AG09319 (cell line): ENCODE measurements at places on chromosomes 3 and 15.

GRCh38 chr3:143601723-143602484, 246.4 kb downstream of the SLC9A9 start:
- no peak for DNase-seq

GRCh38 chr3:186489507-186489906, 54.7 kb downstream of the CRYGS start:
- DNase-seq: no peak

DNA sequence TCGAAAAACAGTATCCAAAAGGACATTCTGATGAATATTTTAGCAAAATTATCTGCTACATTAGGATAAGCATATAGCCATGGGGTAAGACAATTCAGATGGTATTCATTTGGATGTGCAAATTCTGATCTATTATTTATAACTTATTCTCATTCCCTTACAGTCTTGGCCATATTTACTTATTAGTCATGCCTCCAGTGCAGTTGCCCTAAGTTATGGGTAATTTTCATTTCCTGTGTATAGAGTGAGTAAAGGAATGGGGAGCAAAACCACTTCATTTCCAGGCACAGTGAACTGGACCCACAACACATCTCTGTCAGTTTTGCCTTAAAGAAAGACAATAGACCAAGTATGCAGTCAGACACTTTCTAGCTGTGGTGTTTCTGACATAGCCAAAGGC, 134.3 kb downstream of the POLQ start:
- no peak for DNase-seq

DNA sequence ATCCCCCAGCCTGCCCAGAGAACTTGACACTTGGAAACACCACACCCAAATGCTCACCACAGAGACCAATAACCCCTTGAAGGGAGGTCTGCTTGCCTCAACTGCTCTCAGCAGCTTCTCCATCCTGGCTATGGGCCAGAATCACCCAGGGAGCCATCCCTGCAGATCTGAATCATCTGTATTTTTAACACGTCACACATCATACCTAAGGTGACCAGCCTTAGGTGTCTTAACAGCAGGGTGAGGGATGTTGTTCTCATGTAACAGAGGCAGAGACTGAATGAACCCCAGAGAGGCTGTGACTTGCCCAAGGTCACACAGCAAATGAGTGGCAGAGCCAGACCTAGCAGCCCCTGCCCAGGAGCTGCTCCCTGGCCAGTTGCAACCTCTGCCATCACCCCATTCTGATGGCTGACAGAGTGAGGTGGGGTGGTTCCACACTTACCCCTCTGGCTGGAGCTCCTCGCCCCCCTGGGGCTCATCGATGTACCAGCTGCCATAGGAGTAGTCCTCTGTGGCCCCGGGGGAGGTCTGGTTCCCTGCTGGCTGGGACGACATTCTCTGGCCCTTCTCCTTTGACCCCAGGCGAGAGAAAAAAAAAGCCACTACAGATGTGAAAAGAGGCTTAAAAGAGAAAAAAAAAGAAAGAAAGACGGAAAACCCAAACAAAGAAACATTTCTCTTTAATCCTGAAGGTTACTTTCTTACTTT, 722 bp downstream of the STRA6 start:
- no peak for DNase-seq

- no peak for DNase-seq
These were observed 104.8 kb downstream of the FILIP1L start for GRCh38 chr3:100009276-100010086.

GRCh38 chr15:79943820-79944219, 27.2 kb downstream of the BCL2A1 start:
- no peak for DNase-seq

DNA sequence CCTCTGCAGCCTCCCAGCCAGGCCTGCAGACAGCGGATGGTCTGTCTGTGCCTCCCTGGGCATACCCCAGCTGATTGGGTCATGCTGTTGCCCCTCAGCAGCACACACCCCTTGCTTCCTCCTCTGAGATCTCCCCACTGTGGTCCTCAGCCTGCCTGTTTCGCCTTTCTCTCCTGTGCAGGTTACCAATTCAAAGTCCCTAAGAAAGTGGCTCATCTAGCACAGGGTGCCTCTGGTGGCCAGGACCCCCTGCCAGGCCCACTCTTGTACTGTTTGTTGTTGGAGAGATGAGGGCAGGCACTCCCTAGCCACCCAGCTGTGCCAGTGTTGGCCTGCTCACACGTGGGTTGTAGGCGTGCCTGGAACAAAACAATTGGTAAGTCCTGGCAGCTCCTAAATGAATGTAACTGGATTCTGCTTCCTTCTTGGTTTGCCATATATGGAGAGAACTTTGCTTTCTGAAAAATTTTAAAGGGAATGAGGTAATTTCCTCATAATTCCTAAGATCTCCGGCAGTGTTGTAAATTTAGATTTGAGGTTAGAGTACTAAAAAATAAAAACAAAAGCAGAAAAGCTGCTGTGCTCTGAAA, 213.2 kb upstream of the IL12A start:
- DNase-seq: peak; percentile 74

GRCh38 chr15:91908391-91908790, 54.9 kb downstream of the SLCO3A1 start:
- no peak for DNase-seq

DNA sequence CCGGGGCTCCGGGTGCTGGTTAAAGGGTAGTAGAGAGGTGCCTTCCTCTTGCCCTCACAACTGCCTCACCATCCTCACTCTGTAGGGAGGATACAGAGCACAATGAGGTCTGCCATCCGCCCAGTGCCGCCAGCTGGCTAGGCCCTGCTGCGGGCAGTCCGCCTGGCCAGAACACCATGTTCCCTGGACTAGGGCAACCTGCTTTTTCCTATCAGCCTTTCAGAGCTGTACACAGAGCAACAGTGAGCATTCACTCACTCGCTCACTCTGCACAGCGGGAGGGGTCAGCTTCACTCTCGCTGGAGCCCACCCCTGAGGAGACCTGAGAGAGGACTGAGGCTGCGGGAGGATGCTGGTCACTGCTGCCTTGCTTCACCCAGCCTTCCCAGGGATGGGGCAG, 218.7 kb upstream of the CHRNA7 start:
- no peak for DNase-seq

DNA sequence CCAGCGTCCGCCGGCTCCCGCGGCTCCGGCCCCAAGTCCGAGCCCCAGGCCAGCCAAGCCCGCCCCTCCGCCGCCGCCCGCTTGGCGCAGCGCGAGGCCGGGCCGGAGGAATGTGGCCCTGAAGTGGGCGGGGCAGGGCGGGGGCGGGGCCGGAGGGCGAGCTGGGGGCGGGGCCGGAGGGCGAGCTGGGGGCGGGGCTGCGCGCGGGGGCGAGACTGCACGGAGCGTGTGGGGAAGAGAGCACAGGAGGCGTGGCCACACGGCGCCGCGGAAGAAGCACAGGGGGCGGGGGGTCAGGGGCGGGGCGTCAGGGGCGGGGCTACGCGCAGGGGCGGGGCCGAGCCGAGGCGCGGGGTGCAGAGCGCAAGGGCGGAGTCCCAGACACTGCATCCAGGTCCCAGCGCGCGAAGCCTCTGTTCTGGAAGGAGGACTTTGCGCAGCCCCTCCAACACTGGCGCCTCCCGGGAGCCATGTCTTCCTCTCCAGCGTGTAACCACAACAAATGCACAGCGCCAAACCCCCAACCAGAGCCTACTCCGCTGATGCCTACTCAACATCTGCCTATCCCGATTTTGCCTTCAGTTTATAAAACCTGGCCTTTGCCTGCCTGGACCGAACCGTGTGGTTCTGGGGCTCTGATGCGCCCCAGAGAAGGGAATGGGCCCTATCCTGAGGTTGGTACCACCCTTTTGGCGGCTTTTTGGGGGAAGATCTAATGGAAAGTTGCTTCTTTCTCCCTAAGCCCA, 105.5 kb downstream of the IQSEC1 start:
- DNase-seq: peak; percentile 71

- no peak for DNase-seq
These were observed 44.0 kb downstream of the EDEM1 start for GRCh38 chr3:5231487-5231886.

- no peak for DNase-seq
These were observed 130.1 kb downstream of the IGF1R start for GRCh38 chr15:98778263-98778959.

DNA sequence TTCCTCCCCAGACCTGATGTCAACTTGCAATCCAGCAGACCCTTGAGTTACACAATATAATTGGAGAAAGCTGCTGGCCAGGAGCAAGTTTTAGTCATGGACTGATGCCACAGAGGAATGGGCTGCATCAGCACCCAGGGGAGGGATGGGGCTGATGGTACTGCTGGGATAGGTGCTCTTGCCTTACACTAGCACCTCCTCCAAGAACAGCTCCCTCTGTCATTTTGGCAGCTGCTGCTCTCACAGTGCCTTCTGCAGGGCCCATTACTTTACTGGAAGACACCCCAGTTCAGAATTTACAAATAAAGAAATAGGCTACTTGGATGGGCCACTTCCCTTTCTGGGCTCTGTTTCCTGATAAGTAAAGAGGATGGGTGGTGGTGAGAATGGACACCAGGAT, 85.3 kb upstream of the RORA start:
- no peak for DNase-seq

DNA sequence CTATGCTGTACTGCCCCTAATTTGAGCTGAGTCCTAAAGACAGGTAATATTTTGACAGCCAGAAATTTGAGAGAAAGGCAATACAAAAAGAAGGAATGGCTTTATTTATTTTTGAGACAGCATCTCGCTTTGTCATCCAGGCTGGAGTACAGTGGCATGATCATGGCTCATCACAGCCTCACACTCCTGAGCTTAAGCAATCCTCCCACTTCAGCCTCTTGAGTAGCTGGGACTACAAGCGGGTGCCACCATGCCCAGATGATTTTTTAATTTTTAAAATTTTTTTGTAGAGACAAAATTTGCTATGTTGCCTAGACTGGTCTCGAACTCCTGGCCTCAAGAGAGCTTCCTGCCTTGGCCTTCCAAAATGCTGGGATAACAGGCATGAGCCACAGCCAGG, 77.4 kb upstream of the SLC4A7 start:
- no peak for DNase-seq

DNA sequence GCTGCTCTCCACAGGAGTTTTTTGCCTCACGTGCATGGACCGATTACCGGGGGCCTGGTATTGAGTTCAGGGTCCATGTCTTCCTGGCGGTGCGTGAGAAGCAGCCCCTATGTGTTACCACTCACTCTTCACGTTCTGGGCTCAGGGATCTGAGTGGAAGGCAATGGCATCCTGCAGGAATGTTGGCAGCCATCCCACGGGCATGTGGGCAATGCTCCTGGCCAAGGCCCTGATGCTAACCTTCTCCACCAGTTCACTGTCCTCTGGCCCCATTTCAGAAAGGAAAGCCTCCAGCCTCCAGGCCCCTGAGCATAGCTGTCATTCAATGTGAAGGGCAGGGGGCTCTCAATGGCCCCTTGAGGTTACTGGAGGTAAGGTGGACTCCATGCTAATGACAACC, 43.0 kb upstream of the KY start:
- no peak for DNase-seq

- no peak for DNase-seq
These were observed 1103.2 kb upstream of the ALCAM start for GRCh38 chr3:104263477-104263876.

- DNase-seq: no peak
These were observed 15.5 kb downstream of the ZIC4 start for GRCh38 chr3:147390589-147391569.

GRCh38 chr3:70501561-70501960, 189.1 kb upstream of the MDFIC2 start:
- no peak for DNase-seq

DNA sequence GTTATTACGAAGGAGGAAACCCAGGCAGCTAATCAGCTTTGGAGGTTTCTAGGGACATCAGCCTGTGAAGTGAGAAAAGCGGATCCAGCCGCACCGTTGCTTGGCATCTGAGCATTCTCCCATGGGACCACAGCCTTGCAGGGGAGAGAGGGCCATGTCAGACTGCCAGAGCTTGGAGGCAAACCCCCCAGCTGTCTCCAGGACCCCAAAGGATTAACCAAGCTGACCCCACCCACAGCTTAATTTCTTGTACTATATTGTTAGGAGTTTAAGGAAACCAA, 5.1 kb downstream of the IGDCC3 start:
- DNase-seq: no peak

DNA sequence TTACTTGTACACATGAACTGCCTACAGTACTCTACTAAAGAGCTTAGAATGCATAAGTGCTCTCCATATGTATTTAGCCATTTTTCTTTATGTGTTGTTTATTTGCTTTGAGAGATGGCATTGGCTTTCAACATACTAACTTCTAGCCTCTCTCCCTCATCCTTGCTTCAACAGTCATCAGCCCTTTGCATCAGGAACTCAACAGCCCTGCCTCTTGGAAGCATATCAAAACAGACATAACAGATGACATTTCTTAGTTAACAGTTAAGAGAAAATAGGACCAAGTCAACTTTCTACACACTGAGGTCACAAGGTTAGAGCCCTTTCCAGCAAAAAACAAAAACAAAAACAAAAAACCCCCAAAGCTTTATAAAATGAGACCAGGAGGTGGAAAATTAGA, 145.6 kb downstream of the TCF12 start:
- no peak for DNase-seq

DNA sequence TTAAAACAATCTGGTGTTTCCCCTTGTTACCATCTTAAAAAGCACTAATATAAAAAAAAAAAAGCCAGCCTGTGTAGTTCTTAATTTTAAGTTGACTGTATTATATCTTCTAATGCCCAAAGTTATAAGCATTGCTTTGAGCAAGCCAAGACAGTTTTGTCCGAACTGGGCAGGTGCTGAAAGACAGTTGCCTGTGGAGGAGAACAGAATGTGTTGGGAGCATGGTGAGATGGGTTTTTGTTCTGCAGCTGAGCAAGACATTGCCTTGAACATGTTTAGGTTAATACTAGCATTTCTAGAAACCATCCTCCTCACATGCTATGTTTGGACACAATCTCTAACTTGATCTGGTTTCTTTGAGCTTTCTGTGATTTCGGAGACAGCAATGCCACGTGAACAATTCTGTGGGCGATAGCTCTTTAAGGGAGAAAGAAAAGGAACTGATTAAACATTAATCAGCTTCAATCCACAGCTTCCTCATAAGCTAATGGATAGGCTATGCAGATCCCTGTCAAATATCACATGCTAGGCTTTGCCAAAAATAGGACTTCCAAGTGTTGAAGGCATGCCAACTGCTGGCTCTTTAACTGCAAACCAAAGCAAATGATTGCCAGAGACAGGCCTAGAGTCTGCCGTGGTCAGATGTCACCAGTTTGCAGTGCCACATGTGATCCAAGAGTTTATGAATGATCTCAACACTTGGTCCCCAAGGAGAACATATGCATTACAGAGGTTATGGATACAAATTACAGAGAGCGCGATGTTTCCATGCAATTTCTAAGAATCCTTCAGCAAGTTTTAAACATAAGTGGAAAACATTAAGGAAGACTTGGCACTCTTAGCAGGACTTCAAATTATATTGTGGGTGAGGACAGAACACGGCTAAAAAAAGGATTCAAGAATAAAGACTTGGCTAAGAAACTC, 428.1 kb downstream of the ROBO2 start:
- no peak for DNase-seq

DNA sequence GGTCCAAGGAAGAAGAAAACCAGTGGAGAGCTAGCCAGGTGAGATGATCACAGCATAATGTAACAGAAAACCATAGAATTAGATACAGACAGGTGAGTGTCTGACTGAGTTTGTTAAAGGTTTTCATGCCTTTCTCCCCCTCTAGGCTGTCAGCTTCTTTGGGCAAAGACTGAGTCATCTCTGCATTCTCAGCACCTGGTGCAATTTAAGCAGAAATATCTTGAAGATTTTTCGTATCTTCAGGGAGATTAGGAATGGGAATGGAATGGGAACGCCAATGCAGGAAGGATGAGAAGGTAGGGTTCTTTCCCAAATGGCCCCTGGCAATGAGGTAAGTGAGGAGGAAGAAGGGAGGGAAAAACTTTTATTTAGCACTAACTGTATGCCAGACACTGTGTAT, 122.0 kb upstream of the SLC7A14 start:
- no peak for DNase-seq
